Breast epithelium (tissue), 4 donors: ENCODE measurements at places on chromosomes 7 and 10.

DNA sequence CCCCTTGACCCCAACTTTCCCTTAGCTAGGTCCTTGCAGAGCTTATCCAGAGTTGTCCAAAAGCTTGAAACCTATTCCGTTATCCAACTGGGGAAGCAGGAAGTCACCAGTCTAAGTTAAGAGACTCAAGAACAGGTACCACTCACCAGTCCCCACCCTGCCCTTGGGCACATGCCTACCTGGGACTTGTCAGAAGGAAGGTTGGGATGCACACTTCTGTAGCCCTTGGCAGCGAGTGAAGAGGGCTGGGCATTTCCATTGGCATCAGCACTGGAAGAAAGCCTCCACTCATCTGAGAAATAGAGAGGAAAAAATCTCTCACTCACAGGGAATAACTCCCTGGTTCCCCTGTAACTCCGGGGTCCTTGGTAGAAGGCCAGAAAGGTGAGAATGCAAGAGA is 131.0 kb upstream of the PDLIM1 start:
- H3K27me3 ChIP-seq, result no peaks in the 10 kb centered on the region
- H3K27ac ChIP-seq, result peak overlapping the region; percentile 18
- H3K4me3 ChIP-seq, result no peak overlapping the region
- no peaks in the 10 kb centered on the region for H3K36me3 ChIP-seq

DNA sequence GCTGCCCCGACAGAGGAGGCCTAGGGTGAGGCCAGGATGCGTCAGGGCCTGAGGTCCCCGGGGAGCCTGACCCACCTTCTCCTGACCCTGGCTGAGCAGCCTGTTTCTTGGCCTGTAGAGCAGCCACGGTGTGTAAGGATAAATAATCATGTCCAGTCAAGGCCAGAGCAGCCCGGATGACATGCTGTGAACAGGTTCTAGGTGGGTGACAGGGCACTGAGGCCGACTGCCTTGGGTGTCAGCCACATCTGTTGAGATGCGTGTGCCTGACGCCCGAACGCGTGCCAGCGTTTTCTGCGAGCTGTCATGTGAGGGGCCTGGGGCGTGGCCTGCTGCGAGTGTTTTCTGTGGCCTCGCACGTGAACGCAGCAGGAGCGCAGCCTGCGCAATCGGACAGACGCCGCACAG is 118.3 kb downstream of the FAM53B start:
- no peaks in the 10 kb centered on the region for H3K27me3 ChIP-seq
- H3K27ac ChIP-seq, result no peak overlapping the region
- DNase-seq, result no peak
- H3K4me3 ChIP-seq, result no peak overlapping the region
- no peaks in the 10 kb centered on the region for H3K36me3 ChIP-seq
- H3K4me1 ChIP-seq, result peaks cover 32% of the 10 kb centered on the region

GRCh38 chr10:14782691-14783363 is 8.1 kb upstream of the FAM107B start:
- H3K4me3 ChIP-seq, result no peak overlapping the region
- no peak for DNase-seq
- H3K4me1 ChIP-seq, result no peaks in the 10 kb centered on the region
- no peaks in the 10 kb centered on the region for H3K27me3 ChIP-seq
- H3K36me3 ChIP-seq, result no peaks in the 10 kb centered on the region
- no peak overlapping the region for H3K27ac ChIP-seq

GRCh38 chr7:95596198-95597063 is at the start of gene PDK4:
Gene PDK4, minus strand, starts transcription at chr7:95596516. Its CDS starts 223 bp downstream, at chr7:95596293.
- DNase-seq, result peak; percentile 98
- no peaks in the 10 kb centered on the region for H3K27me3 ChIP-seq
- peak within 1 kb of the TSS; percentile 88 for H3K4me3 ChIP-seq
- peaks cover 7% of the 10 kb centered on the region for H3K4me1 ChIP-seq

DNA sequence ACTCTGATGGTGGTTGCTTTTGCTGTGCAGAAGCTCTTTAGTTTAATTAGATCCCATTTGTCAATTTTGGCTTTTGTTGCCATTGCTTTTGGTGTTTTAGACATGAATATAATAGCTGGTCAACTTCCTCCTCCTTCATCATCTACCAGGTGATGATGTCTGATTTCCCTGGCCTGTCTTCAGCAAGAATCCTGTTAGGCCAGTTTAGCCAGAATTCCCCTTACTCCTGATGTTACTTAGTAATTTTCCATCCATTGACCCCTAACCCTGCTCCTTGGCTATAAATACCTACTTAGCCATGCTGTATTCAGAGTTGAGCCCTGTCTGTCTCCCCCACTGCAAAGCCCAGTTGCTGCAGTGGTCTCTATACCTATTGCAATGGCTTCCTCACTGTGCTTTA is 91.4 kb downstream of the ZNF777 start:
- no peak overlapping the region for H3K27ac ChIP-seq
- H3K27me3 ChIP-seq, result no peaks in the 10 kb centered on the region
- no peak overlapping the region for H3K4me3 ChIP-seq
- H3K36me3 ChIP-seq, result no peaks in the 10 kb centered on the region
